Fibroblast of skin of right quadriceps (primary cell): ENCODE measurements at places on chromosomes 3 and 15.

DNA sequence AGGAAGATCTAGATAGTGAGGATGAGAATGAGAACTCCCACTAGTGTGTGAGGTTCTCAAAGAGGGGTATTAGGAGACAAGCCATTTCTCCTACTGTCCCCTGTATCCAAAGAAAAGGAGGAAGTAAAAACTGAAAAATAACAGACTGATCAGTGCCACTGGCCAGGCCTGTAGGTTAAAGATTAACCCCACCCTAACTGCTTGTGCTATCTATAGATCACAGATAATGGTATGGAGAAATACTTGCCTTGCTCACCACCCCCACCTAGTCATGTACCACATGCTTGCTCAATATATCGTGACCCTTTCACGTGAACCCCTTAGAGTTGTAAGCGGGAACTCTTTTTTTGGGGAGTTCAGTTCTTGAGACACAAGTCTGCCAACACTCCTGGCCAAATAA is 519.7 kb upstream of the FRG2C start:
- DNase-seq, result no peak

DNA sequence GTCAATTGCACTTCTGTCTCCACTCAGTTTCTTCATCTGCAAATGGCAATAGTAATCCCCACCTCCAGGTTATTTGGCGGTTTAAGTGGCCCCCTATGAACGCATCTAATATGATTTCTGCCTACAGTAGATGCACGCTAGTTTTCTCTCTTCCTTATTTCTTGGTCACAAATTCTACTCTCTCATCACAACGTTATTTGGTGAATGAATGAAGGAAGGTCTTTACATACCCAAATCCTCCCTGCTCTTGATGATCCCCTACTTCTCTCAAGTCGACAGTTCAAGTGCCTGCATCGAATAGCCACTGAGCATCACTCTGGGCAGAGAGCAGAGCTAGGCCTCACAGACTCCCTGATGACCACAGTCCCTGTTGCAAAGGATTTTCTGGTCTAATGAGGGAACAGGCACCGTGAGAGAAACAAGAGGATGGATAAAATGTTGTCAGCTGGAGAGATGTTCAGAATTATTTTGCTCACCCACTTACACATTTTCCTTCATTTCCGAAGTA is 181.2 kb upstream of the SMAD3 start:
- DNase-seq, result no peak

DNA sequence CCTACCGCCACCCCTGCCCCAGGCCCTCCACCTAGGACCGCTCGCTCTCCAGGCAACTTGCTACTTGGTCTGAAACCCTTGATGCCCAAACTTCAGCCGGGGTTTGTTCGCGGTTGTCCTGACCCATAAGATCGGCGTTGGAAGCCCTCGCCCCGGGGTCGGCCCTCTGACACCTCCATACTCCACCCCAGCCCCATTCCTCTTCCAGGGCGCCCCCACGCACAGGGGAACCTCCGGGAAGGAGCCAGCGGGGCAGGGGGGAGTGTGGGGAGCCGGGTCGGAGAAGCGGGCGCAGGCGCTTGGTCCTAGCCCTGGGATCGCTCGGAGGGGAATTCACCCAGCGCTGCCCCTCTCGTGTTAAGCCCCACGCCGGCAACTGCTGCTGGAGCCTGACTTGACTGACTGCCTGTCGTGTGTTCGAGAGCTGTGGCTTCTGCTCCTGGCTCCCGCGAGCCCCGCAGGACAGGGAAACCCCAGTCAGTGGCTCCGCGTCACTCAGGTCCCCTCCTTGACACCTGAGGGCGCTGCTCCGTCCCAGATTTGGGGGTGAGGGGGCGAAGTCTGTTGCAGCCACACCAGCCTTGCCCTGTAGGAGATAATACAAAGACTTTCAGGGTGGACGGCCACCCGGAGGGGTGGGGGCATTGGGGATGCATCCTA is 675 bp downstream of the RYR3 start:
- DNase-seq, result no peak

GRCh38 chr3:153072856-153073255 is 89.2 kb upstream of the RAP2B start:
- no peak for DNase-seq

GRCh38 chr3:40753951-40754350 is 229.2 kb downstream of the ZNF621 start:
- no peak for DNase-seq

DNA sequence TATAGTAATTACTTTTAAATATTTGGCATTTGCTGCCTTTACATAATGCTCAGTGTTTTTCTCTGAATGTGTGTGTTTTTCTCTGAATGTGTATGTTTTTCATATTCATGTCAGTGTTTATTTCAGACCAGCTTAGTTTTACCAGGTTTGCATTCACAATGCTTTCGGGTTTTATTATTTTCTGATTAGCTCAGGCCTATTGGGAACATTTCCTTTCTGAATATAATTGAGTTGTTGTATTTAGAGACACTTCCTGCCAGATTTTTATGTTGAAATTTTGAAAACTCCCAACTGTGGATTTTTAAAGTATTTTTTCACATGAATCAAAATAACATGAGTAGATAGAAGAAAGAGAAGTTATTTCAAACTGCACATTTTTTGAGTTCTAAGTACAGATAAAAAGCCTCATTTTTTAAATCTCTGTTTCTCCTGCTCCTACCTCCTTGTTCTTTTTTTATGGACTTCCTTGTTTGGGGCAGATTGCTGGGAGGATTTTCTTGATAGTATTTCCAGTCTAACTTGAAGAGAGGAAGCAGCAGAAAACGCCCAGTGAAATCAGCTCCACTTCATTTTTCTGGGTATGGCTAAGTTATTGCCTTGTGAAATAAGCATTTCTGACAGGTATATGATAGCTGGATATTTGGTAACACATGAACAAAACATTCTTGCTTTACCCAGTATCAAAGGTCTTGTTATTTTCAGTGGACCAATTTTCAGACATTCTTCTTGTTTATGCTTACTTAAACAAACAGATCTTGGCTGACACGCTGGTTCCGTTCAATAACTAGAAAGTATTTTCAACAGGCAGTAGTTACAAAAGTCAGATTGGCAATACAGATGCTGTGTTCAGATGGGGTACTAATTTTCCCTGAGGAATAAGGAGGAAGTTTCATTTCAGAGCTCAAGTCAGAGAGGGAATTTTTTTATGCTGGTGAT is 70.7 kb downstream of the RIOX2 start:
- no peak for DNase-seq

DNA sequence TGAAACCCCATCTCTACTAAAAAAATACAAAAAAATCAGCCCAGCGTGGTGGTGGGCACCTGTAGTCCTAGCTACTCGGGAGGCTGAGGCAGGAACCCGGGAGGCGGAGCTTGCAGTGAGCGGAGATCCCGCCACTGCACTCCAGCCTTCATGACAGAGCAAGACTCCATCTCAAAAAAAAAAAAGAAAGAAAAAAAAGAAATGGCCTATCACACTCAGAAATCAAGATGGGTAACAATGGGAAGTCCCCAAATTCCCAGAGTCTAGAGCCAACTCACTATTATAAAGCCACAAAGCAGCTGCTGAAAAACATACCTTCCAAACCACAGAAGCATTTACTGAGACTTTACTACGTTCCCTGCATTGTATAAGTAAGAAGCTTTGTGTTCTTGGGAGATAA is 7.5 kb downstream of the HDGFL3 start:
- DNase-seq, result peak; percentile 47
